Stimulated activated CD4-positive, alpha-beta T cell treated with anti-CD3 and anti-CD28 coated beads, Interleukin-15, amount 100 ng/mL, for 48 hours (primary cell): ENCODE measurements at places on chromosomes 5 and 9.
A peak's percentile ranks its signal among the peaks of the same experiment; 100 is the strongest.

- no peak for DNase-seq
Measured at GRCh38 chr9:98656511-98656910, 52.2 kb downstream of the GABBR2 start.

- DNase-seq: no peak
Measured at GRCh38 chr9:125844611-125845010, 97.4 kb downstream of the PBX3 start.

- no peak for DNase-seq
Measured at GRCh38 chr9:81671880-81672280, 17.5 kb downstream of the TLE1 start.

- DNase-seq: no peak
Measured at GRCh38 chr5:74903165-74903787, 37.1 kb upstream of the FAM169A start.

DNA sequence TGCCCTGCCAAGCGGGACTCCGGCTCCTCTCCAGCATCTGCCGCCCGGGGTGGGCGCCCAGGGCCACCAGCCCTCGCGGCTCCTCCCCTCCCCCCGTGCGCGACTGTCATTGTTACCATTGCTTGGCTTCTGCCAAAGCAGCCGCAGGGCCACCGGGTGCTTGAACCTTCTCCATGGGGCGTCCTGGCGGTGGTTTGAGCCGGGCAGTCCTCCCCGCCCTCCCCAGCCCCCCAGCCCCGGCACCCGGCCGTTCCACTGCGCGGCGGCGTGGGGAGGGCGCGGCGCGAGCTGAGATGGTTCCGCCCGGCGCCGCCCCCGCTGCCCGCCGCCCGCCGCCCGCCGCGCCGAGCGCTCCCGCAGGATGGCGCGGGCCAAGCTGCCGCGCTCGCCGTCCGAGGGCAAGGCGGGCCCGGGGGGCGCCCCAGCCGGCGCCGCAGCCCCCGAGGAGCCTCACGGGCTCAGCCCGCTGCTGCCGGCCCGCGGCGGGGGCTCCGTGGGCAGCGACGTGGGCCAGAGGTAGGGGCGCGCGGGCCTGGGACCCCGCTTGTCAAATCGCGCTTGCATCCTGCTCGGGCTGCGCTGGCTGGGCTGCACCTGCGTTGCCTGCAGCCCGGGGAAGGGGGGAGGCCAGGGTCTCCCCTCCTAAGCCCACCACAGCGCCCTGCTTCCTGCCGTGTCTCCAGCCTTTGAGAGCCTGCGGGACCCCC is 34.4 kb downstream of the KCNT1 start:
- no peak for DNase-seq

DNA sequence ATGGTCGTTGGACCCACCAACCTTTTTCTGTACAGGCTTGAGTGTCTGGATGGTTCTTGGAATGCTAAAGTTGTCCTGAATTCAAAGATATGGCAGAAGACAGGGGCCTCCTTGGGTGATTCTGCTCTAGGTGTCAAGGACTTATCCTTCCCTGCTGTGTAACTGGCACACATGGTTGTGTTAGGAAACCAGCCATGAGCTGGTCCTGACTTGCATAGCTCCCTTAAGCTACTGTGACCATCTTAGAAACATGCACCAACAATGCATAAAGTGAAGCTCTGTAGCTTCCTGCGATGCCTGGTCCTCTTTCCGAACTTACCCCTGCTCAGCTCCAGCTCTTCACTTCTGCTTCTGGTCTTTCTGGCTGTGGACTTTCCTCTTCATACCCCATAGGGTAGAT is 224.6 kb downstream of the TLE4 start:
- no peak for DNase-seq

DNA sequence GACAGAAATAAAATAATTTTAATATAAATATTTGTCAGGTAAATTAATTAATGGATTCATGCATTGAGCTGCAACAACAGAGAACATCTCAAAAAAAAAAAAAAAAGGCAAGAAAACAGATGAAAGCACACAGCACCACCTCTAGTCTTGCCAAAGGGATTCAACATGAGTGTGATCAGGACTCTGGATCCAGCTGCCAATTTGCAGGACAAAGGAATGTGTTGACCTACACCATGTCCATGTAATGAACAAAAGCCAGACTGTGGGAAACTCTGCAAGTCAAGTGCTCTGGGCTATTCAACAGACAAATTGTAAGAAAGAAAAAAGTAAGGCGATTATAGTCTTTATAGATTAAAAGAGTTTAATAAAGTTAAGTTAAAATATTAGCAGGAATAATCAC is 769.3 kb downstream of the TLR4 start:
- DNase-seq: no peak

- DNase-seq: no peak
Measured at GRCh38 chr5:165188556-165189175, 1683.2 kb downstream of the MAT2B start.

DNA sequence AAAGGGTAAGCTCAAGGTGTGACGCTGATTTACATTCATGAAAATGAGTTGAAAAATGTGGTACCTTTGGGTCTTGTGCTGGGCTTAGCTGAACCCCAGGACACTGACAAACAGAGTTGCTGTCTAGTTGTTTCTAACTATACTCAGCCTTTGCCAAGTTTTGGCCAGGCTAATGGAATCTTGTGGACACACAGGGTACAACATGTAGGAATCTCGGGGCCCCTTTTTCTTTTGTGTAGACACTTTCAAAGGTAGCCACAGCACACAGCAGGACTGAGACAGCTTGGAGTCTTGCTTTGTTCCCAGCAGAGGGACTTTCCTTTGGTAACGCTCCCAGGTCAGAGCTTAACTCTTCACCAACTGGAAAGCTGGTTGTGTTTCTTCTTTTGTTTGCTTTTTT is 7.8 kb downstream of the LIX1 start:
- no peak for DNase-seq

GRCh38 chr5:11609570-11610303 is 294.5 kb downstream of the CTNND2 start:
- DNase-seq: no peak

- no peak for DNase-seq
Measured at GRCh38 chr9:26247861-26248260, 569.6 kb upstream of the TUSC1 start.

DNA sequence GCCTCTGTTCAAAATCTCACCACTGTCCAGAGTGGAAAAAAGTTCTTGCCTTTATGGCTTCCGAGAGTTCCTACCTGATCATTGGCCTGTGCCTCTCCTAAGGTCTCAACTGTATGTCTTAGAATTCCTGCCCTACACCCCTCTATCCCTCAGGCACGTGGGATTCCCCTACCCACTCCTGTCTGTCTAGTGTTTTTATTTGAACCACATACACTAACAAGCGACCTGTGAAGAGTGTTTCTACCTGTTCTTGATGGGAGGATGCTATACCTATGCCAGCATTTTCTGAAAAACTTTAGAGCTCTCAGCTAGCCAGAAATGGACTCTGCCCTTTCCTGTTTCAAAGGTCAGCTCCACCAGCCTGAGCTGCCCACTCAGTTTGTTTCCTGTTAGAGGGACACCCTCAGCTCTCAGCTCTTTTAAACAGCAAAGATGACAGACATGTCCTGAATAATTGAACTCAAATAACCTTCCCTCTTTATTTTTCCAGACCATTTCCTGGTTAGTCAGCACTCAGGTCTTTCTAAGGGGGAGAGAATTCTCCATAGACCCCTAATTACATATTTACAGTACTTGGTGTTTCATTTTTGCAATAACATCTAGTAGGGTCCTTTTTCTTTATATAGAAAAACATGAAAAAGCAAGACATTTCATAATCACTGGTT is 214.8 kb downstream of the AOPEP start:
- no peak for DNase-seq

- no peak for DNase-seq
Measured at GRCh38 chr5:177294632-177295031, 8.9 kb downstream of the RAB24 start.

- DNase-seq: no peak
Measured at GRCh38 chr5:100872408-100873190, 30.5 kb downstream of the ST8SIA4 start.

GRCh38 chr9:125233678-125234077 is 7.5 kb downstream of the HSPA5 start:
- no peak for DNase-seq

GRCh38 chr9:107229241-107229741 is 53.8 kb upstream of the RAD23B start:
- no peak for DNase-seq

DNA sequence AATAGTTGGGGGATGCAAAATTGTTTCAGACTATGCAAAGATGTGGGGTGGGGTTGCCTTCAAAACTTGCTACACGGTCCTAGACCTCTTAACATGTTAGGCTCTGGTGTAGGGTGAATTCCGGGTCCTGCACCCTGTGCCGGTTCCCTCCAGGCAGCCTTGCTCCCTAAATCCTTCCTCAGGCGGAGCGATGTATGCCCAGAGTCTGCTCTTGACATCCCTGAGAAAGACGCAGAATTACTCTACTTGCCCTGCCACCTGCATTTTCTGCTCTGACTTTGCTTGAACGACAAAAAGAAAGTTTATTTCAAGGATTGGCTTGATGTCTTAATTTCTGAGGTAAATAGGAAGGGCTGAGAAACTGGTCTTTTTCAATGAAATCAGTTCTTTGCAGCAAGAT is 691 bp downstream of the THBS4 start:
- DNase-seq: no peak

DNA sequence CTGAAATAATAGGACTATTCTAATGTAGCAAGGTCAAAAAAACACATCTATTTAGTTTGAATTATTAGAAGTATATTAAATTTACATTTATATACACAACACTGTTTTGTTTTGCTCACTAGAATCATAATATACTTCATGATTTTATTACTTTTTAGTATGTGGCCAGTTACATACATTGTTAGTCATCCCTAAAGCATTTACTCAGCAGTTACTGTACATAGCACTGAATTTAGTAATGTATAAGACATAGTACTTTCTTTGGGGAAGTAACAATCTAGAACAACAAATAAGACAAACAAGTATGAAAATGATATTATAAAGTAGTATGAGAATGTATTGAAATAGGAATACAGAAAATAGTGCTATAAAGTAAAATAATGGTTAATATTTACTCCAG is 28.2 kb downstream of the ERCC8 start:
- no peak for DNase-seq

GRCh38 chr5:16140417-16140816 is 39.2 kb downstream of the MARCHF11 start:
- no peak for DNase-seq

DNA sequence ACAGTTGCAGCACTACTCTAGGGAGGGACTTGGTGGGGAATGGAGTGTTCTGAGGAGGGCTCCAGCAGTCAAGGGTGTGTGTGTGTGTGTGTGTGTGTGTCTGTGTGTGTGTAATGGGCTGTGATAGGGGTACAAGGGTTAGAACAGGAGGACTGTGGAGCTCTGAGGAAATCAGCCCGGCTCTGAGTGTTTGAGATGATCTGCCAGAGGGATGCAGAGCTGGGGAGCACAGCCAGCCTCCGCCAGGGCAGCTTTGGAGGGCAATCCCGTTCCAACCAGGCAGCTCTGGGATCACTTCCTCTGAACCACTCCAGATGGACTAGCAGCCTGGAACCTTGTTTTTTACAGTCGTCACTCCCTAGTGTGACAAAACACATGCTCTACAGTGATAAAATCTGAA is 3.0 kb upstream of the SLC6A7 start:
- no peak for DNase-seq

GRCh38 chr5:123813264-123813663 is 301.3 kb downstream of the CSNK1G3 start:
- DNase-seq: no peak

DNA sequence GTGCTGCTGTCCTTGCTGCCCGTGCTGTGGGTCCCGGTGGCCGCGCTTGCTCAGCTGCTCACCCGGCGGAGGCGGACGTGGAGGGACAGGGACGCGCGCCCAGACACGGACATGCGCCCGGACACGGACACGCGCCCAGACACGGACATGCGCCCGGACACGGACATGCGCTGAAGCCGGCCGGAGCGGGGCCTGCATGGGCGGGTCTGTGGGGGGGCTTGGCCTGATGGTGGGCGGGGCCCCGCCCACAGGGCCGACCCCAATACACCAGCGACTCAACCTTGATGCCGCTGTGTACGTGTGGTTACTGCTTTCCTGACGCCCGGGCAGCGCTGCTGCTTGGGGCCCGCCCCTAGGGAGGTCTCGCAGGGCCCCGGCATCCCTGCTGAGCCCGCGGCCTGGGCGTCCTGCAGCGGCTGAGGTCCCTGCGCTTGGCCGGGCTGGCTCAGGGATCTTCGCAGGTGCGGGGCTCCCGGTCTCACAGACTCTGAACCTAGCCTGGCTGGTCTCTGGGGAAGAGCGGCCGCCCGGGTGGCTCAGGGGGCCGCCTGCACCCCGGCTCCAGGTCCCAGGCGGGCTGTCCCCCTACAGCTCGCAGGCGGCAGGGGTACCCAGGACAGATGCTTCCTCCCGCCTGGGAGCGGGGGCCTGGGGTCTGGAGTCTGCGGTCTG is 20.9 kb downstream of the SLC6A18 start:
- DNase-seq: no peak

- DNase-seq: no peak
Measured at GRCh38 chr9:89533411-89534095, 35.6 kb upstream of the SEMA4D start.

GRCh38 chr5:80960531-80961375 is 590 bp downstream of the RASGRF2 start:
- no peak for DNase-seq

GRCh38 chr5:168836603-168837231 is 257.5 kb upstream of the PANK3 start:
- peak; percentile 19 for DNase-seq

DNA sequence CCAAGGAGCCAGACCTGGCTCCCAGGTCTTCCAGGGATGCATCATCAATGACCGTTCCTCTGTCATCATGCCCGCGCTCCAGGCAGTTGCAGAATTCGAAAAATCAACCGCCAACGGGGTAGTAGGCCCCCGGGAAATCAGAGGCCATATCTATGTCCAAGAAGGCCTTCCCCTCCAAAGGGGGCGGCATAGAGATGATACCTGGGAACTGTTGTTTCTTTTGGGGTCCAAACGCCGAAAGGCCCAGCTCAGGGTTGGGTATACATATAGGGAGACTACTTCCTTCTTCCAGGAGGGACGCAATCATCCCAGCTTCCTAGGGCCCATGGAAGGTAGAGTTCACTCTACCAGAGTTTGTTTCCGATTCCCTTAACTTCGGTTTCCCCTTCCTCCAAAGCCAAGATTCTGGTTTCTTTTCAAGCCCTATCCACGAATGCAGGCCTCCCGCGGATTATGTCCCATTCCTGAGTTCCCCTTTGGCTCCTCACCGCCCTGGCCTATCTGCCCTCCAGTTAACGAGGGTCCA is 754 bp downstream of the DCAF12 start:
- no peak for DNase-seq

- no peak for DNase-seq
Measured at GRCh38 chr5:161899590-161899989, 51.7 kb downstream of the GABRA1 start.
